ENCODE measurements at places on chromosomes 7 and 10. TPM values are rescaled to one million over a fixed set of nuclear protein-coding genes. Genes with fewer than 3 reads are reported as not detected.

Gene TRPV6
- total RNA-seq: 0.05 TPM

Gene TLX1
- total RNA-seq: not detected

Gene BTBD16
- total RNA-seq: not detected

GRCh38 chr7:1095621-1096155, 7.8 kb downstream of the GPER1 start:
- no peak overlapping the region for H3K27ac ChIP-seq
- no peak for DNase-seq
- H3K4me1 ChIP-seq: no peaks in the 10 kb centered on the region
- H3K36me3 ChIP-seq: peaks cover 12% of the 10 kb centered on the region

GRCh38 chr7:13724977-13725566, 264.4 kb downstream of the ETV1 start:
- no peaks in the 10 kb centered on the region for H3K27me3 ChIP-seq
- no peak overlapping the region for H3K27ac ChIP-seq
- no peak overlapping the region for H3K4me3 ChIP-seq
- no peaks in the 10 kb centered on the region for H3K36me3 ChIP-seq
- DNase-seq: no peak

- no peak overlapping the region for H3K4me3 ChIP-seq
- peaks cover 27% of the 10 kb centered on the region for H3K27me3 ChIP-seq
- H3K27ac ChIP-seq: no peak overlapping the region
- no peaks in the 10 kb centered on the region for H3K36me3 ChIP-seq
- no peak for DNase-seq
- peaks cover 4% of the 10 kb centered on the region for H3K4me1 ChIP-seq
Measured at GRCh38 chr7:88357294-88357693, 50.6 kb upstream of the STEAP4 start.

Gene GPRIN2
- not detected for total RNA-seq

DNA sequence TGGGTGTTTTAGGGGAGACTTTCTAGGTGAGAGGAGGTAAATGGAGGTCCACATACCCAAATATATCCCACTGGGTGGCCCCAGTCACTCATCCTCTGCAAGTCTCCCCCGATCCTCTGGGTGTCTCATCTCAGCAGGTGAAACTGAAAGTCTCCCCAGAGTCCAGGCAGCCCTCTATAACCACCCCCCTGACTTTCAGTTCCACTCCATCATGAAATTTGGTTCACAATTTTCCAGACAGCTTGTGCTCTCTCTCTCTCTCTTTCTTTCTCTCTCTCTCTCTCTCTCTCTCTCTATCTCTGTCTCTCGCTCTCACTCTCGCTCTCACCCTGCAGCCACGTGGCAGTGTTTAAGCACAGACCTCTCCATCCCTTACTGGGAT, 56.7 kb upstream of the ELN start:
- H3K4me1 ChIP-seq: no peaks in the 10 kb centered on the region
- no peak overlapping the region for H3K27ac ChIP-seq
- H3K36me3 ChIP-seq: no peaks in the 10 kb centered on the region
- H3K27me3 ChIP-seq: no peaks in the 10 kb centered on the region
- DNase-seq: no peak

- H3K27ac ChIP-seq: no peak overlapping the region
- H3K36me3 ChIP-seq: peaks cover 2% of the 10 kb centered on the region
- no peaks in the 10 kb centered on the region for H3K27me3 ChIP-seq
- H3K4me1 ChIP-seq: no peaks in the 10 kb centered on the region
- no peak for DNase-seq
- no peak overlapping the region for H3K4me3 ChIP-seq
Measured at GRCh38 chr10:44706745-44707144, 204.4 kb upstream of the TMEM72 start.

GRCh38 chr10:74738985-74739567, 87.3 kb upstream of the KAT6B start:
- no peaks in the 10 kb centered on the region for H3K27me3 ChIP-seq
- H3K36me3 ChIP-seq: no peaks in the 10 kb centered on the region
- DNase-seq: peak; percentile 27

- H3K27ac ChIP-seq: no peak overlapping the region
- no peaks in the 10 kb centered on the region for H3K27me3 ChIP-seq
- no peak overlapping the region for H3K4me3 ChIP-seq
- peak; percentile 31 for DNase-seq
- no peaks in the 10 kb centered on the region for H3K4me1 ChIP-seq
Measured at GRCh38 chr10:127563718-127564553, 14.8 kb downstream of the NPS start.

Gene WNT16
- not detected for total RNA-seq

GRCh38 chr10:72079356-72079755, 9.0 kb downstream of the SPOCK2 start:
- DNase-seq: peak; percentile 59
- H3K27me3 ChIP-seq: no peaks in the 10 kb centered on the region
- H3K4me3 ChIP-seq: peak overlapping the region; percentile 74
- H3K4me1 ChIP-seq: peaks cover 97% of the 10 kb centered on the region
- peaks cover 17% of the 10 kb centered on the region for H3K36me3 ChIP-seq

Gene PNLIPRP1
- total RNA-seq: not detected

GRCh38 chr10:106251573-106251972, 912.9 kb downstream of the SORCS1 start:
- no peak for DNase-seq
- H3K4me1 ChIP-seq: no peaks in the 10 kb centered on the region
- H3K4me3 ChIP-seq: no peak overlapping the region
- no peak overlapping the region for H3K27ac ChIP-seq
- H3K27me3 ChIP-seq: no peaks in the 10 kb centered on the region
- no peaks in the 10 kb centered on the region for H3K36me3 ChIP-seq

Gene SVOPL
- not detected for total RNA-seq

Gene RBP4
- not detected for total RNA-seq

GRCh38 chr10:36493516-36493880, 631.9 kb upstream of the ANKRD30A start:
- no peaks in the 10 kb centered on the region for H3K27me3 ChIP-seq
- H3K27ac ChIP-seq: no peak overlapping the region
- no peaks in the 10 kb centered on the region for H3K36me3 ChIP-seq
- H3K4me3 ChIP-seq: no peak overlapping the region

- H3K27me3 ChIP-seq: no peaks in the 10 kb centered on the region
- DNase-seq: no peak
- no peak overlapping the region for H3K4me3 ChIP-seq
- peaks cover 12% of the 10 kb centered on the region for H3K36me3 ChIP-seq
- H3K4me1 ChIP-seq: peaks cover 51% of the 10 kb centered on the region
- no peak overlapping the region for H3K27ac ChIP-seq
Measured at GRCh38 chr7:127680983-127681382, 29.0 kb downstream of the SND1 start.

Gene ERVW-1
- total RNA-seq: not detected

DNA sequence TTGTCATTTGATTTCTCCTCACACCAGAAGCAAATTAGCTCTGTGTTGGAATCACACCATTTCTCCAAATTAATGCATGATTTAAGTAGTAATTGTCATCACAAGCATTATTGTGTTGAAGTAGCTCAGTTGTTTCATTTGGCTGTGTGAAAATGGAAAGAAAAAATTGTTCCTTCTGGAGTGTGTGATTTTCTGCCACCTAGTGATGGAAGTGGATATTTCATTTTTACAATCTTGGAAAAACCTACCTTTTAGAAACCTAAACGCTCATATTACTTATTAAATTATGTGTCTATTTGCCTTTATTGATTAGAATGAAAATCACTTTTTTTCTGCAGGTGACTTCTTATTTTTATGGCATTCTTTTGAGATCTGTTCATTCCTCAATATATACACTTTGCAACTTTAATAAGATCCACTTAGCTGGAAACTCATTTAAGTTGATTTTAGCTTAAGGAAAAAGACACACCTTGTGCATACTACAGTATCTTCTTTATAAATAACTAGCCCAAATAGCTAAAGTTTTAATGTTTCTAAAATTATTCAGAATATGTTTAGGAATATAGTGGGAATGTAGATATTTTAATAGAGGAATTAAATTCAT, 50.0 kb downstream of the SRI start:
- no peaks in the 10 kb centered on the region for H3K36me3 ChIP-seq
- H3K4me3 ChIP-seq: no peak overlapping the region

DNA sequence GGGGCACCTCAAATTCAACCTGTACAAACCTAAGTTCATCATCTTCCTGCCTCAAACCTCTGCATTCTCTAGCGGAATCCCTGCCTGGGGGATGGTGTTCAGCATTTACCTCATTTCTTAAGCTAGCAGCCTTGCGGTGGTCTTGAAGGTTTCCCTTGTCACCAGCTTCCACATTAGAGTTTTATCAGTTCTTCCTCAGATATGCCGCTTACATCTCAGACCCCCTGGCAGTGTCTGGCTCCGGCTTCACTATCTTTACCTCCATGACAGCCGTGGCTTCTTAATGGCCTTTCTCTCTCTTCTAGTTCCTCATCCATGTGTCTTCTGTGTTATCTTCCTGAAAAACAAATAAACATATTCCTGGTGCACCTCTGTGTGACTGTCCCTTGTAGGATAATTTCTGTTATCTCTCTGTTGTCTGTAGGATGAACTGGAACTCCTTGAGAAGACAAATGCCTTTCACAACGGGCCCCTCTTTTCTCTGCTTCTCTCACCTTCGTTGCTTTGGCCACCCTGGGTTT, 101.1 kb upstream of the BMPER start:
- H3K4me3 ChIP-seq: no peak overlapping the region
- no peaks in the 10 kb centered on the region for H3K36me3 ChIP-seq
- no peaks in the 10 kb centered on the region for H3K4me1 ChIP-seq
- no peak for DNase-seq
- no peak overlapping the region for H3K27ac ChIP-seq

Measured in activated T-cell treated with anti-CD3 and anti-CD28 coated beads, Interleukin-2, amount 50 U/mL, for 72 hours (primary cell).